ENCODE measurements at places on chromosomes 2 and 18. TPM values are rescaled to one million over a fixed set of nuclear protein-coding genes. Genes with fewer than 3 reads are reported as not detected.

Gene CCDC148
- polyA plus RNA-seq: not detected

Gene LRRC30
- polyA plus RNA-seq: not detected

Gene PTRHD1
- 17.7 TPM for polyA plus RNA-seq

Gene HMSD
- 0.25 TPM for polyA plus RNA-seq

Gene TXNDC2
- not detected for polyA plus RNA-seq

Gene PLCD4
- 0.25 TPM for polyA plus RNA-seq

Gene C2orf92
- polyA plus RNA-seq: 4.1 TPM

Gene CAPN13
- not detected for polyA plus RNA-seq

DNA sequence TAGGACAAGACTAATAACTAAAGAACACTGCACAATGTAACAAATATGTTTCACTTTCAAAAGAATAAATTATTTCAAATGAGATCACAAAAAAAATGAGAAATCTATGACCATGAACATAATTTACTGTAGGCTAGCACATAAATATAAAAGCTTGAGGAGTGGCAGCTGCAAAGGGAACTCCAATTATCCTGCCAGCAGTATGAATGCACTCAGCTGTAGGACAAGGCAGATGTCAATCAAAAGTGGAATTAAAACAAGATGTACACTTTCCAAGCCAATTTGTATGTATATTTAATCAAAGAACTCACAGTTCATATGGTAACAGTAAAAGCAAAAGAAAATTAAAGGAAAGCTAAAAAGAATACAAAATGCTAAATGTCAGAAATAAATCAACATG lies 76.6 kb upstream of the NCKAP5 start:
- DNase-seq: no peak
- H3K4me3 ChIP-seq: no peak overlapping the region
- H3K36me3 ChIP-seq: no peaks in the 10 kb centered on the region
- H3K4me1 ChIP-seq: no peaks in the 10 kb centered on the region
- no peak overlapping the region for H3K27ac ChIP-seq

GRCh38 chr18:3283908-3284307 lies 22.0 kb downstream of the MYL12B start:
- H3K4me3 ChIP-seq: no peak overlapping the region
- DNase-seq: no peak
- no peaks in the 10 kb centered on the region for H3K27me3 ChIP-seq
- no peak overlapping the region for H3K27ac ChIP-seq
- no peaks in the 10 kb centered on the region for H3K4me1 ChIP-seq
- H3K36me3 ChIP-seq: no peaks in the 10 kb centered on the region

- no peaks in the 10 kb centered on the region for H3K27me3 ChIP-seq
- peaks cover 3% of the 10 kb centered on the region for H3K4me1 ChIP-seq
- DNase-seq: no peak
- H3K36me3 ChIP-seq: peaks cover 11% of the 10 kb centered on the region
- H3K27ac ChIP-seq: peak overlapping the region; percentile 93
Observed at GRCh38 chr2:33278245-33278943, 198.1 kb upstream of the RASGRP3 start.

- H3K36me3 ChIP-seq: no peaks in the 10 kb centered on the region
- no peak overlapping the region for H3K27ac ChIP-seq
- no peaks in the 10 kb centered on the region for H3K27me3 ChIP-seq
- H3K4me1 ChIP-seq: no peaks in the 10 kb centered on the region
- H3K4me3 ChIP-seq: no peak overlapping the region
- peak; percentile 79 for DNase-seq
Observed at GRCh38 chr18:2843146-2843545, 3.7 kb upstream of the EMILIN2 start.

- H3K4me1 ChIP-seq: no peaks in the 10 kb centered on the region
- no peak overlapping the region for H3K27ac ChIP-seq
- H3K27me3 ChIP-seq: no peaks in the 10 kb centered on the region
- no peaks in the 10 kb centered on the region for H3K36me3 ChIP-seq
Observed at GRCh38 chr18:9735238-9735637, 27.1 kb downstream of the RAB31 start.

DNA sequence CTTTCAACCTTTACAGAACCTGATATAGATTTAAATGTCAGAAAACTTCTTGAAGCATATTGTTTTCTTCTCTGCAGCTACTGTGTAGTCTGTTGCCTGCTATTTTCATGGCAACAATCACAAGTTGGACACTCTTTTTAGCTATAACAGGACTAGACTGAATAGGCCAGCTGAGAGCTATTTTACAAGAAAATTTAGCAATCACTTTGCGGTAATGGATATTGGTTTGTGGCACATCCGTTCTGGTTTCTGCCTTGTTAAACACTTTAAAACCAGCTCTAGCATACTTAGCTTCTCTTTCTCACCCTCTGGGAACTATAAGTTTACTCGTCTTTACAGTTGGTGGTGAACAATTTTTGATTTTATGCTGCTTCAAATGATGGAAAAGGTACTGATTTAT lies 125.7 kb downstream of the MAP2 start:
- H3K27ac ChIP-seq: no peak overlapping the region
- no peaks in the 10 kb centered on the region for H3K27me3 ChIP-seq
- DNase-seq: no peak
- H3K4me1 ChIP-seq: no peaks in the 10 kb centered on the region
- H3K36me3 ChIP-seq: peaks cover 2% of the 10 kb centered on the region

DNA sequence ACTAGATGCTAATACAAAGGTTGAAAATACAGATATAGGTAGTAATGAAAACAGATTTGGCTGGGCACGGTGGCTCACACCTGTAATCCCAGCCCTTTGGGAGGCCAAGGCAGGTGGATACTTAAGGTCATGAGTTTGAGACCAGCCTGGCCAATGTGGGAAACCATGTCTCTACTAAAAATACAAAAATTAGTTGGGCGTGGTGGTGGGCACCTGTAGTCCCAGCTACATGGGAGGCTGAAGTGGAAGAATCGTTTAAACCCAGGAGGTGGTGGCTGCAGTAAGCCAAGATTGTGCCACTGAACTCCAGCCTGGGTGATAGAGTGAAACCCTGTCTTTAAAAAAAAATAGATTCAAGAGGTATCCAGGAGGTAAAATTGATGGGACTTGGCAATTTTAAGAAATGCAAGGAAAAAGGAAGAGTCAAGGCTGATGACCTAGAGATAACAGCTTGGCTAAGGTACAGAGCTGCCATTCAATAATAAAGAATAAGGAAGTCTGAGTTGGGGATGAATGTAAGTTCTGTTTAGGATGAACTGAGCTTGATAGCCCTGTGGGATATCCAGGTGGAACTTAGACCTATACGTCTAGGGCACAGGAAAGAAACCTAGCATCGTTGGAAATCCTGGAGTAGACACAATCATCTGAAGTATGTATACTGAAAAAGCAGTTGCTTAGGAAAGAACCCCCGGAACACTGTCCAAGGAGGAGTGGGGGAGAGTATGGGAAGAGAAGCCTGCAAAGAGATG lies 9.1 kb downstream of the MAT2A start:
- H3K4me1 ChIP-seq: no peaks in the 10 kb centered on the region
- H3K36me3 ChIP-seq: peaks cover 9% of the 10 kb centered on the region
- no peak for DNase-seq

- H3K36me3 ChIP-seq: no peaks in the 10 kb centered on the region
- DNase-seq: no peak
- no peak overlapping the region for H3K4me3 ChIP-seq
- H3K4me1 ChIP-seq: no peaks in the 10 kb centered on the region
Observed at GRCh38 chr2:83596592-83597282, 862.3 kb downstream of the SUCLG1 start.

GRCh38 chr18:75784390-75784789 lies 356.9 kb upstream of the SMIM21 start:
- H3K4me1 ChIP-seq: no peaks in the 10 kb centered on the region
- H3K27ac ChIP-seq: no peak overlapping the region
- no peaks in the 10 kb centered on the region for H3K36me3 ChIP-seq
- DNase-seq: no peak
- H3K27me3 ChIP-seq: no peaks in the 10 kb centered on the region

GRCh38 chr2:27347641-27348040 lies 8.9 kb downstream of the GTF3C2 start:
- no peak overlapping the region for H3K27ac ChIP-seq
- H3K36me3 ChIP-seq: no peaks in the 10 kb centered on the region
- DNase-seq: no peak
- no peaks in the 10 kb centered on the region for H3K27me3 ChIP-seq

GRCh38 chr2:237532160-237532559 lies 34.2 kb upstream of the PRLH start:
- H3K4me1 ChIP-seq: no peaks in the 10 kb centered on the region
- no peak for DNase-seq
- no peaks in the 10 kb centered on the region for H3K36me3 ChIP-seq
- H3K4me3 ChIP-seq: no peak overlapping the region
- H3K27ac ChIP-seq: no peak overlapping the region

DNA sequence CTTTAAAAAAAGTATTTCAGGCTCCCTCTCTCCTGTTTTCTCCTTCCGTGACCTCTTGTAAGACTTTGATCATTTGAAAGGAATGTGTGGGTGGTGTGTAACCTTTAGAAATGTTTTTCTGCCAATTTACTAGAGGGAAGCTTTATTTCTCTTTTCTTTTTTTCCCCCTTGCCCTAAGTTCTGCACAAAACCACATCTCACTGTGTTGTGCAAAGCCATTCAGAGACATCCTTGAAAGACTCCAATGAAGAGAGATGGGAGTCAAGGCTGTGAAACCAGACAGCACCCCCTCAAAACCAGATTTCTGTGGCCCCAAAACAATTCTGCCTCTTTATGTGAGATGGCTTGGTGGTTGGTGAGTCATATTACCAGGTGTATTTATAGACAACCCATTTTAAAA lies 184.6 kb upstream of the ERBB4 start:
- H3K4me1 ChIP-seq: no peaks in the 10 kb centered on the region
- no peaks in the 10 kb centered on the region for H3K27me3 ChIP-seq
- H3K4me3 ChIP-seq: no peak overlapping the region
- H3K27ac ChIP-seq: no peak overlapping the region
- no peak for DNase-seq
- no peaks in the 10 kb centered on the region for H3K36me3 ChIP-seq

DNA sequence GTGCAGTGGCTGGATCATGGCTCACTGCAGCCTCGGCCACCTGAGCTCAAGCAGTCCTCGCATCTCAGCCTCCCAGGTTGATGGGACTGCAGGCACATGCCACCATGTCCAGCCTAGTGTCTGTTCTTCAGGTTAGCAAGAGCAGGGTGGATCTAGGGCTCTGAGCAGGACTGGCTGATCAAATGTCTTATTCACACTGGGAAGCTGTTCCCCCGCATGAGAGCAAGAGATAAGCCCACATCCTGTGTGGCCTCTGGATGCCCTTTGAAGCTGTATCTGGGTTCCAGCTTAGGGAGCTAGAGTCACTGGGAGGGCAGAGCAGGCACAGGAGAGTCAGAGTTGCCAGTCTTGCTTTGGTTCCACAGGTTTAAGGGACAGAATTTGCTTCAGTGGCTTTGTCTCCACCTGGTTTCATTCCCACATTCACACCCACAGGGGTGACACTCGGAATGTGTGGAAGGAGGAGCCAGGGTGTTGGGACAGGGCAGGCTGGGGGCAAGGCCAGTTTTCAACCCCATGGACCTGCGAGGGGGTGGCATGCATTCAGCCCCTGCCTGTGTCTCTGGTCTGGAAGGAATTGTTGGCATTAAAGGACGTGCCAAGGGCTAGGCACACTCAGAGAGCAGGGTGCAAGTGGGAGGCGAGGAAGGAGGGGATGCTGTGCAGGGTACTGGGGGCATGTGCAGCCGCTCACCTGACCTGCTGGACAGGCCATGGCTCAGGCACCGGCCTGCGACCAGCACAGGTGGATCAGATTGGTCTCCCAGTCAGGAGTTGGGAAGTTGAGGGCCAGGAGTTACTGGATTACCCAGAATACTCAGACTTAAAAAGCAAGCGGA lies 24.5 kb downstream of the PTPN18 start:
- H3K27ac ChIP-seq: no peak overlapping the region
- H3K27me3 ChIP-seq: no peaks in the 10 kb centered on the region
- no peak for DNase-seq
- H3K4me1 ChIP-seq: no peaks in the 10 kb centered on the region

DNA sequence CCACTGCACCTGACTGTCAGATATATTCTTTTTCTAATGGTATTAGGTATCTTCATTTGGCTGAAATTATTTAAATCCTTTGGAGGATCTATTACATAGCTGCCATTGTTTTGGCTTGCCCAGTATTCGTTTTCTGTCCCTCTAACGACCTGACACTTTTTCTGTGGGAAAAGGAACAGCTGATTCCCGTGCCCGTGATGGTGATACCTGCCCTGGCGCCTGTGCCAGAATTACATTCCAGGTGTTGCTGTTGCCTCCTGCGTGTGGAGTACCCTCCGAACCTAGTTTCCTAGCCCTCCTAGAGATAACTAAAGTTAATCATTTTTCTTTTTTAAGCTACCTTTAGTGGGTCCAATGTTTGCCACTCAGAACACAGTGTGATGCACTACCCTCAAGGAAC lies 14.0 kb downstream of the HOXD1 start:
- H3K27ac ChIP-seq: no peak overlapping the region
- no peaks in the 10 kb centered on the region for H3K4me1 ChIP-seq
- no peak overlapping the region for H3K4me3 ChIP-seq
- peaks cover 1% of the 10 kb centered on the region for H3K27me3 ChIP-seq

GRCh38 chr18:46426021-46426678 lies 230.9 kb downstream of the LOXHD1 start:
- no peak for DNase-seq
- H3K27ac ChIP-seq: no peak overlapping the region
- no peak overlapping the region for H3K4me3 ChIP-seq
- H3K36me3 ChIP-seq: no peaks in the 10 kb centered on the region
- H3K4me1 ChIP-seq: no peaks in the 10 kb centered on the region
- no peaks in the 10 kb centered on the region for H3K27me3 ChIP-seq

- no peaks in the 10 kb centered on the region for H3K36me3 ChIP-seq
- H3K4me3 ChIP-seq: no peak overlapping the region
- no peak overlapping the region for H3K27ac ChIP-seq
Observed at GRCh38 chr2:239137898-239138283, 262.9 kb downstream of the HDAC4 start.

DNA sequence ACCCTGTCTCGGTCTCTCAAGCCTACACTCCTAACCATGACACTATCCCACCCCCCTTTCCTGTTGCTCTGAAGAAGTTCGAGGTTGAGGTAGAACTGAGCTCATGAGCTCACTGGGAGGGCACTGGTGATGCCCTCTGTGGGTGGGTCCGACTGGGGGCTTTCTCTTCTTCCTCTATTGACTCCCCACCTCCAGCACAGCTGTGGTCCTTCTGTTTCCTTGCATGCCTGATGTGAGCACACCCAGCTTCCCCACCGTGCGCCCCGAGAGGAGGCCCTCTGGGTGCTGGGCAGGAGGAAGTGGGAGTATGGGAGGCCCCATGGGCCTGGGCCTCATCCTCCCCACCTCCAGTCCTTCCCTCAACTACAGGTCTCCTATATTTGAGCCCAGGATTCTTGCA lies 20.9 kb downstream of the SPEG start:
- no peak overlapping the region for H3K4me3 ChIP-seq
- H3K36me3 ChIP-seq: no peaks in the 10 kb centered on the region
- DNase-seq: no peak
- H3K27ac ChIP-seq: peak overlapping the region; percentile 72
- peaks cover 2% of the 10 kb centered on the region for H3K4me1 ChIP-seq

GRCh38 chr18:7303316-7304060 lies 72.6 kb downstream of the LRRC30 start:
- no peaks in the 10 kb centered on the region for H3K36me3 ChIP-seq
- no peak for DNase-seq
- no peaks in the 10 kb centered on the region for H3K4me1 ChIP-seq

GRCh38 chr2:134070281-134070741 lies 183.6 kb upstream of the MGAT5 start:
- H3K4me3 ChIP-seq: no peak overlapping the region
- H3K36me3 ChIP-seq: no peaks in the 10 kb centered on the region
- no peaks in the 10 kb centered on the region for H3K4me1 ChIP-seq
- no peak for DNase-seq

- no peak overlapping the region for H3K27ac ChIP-seq
- H3K36me3 ChIP-seq: no peaks in the 10 kb centered on the region
- H3K27me3 ChIP-seq: no peaks in the 10 kb centered on the region
- no peaks in the 10 kb centered on the region for H3K4me1 ChIP-seq
- no peak for DNase-seq
- H3K4me3 ChIP-seq: no peak overlapping the region
Observed at GRCh38 chr2:176851200-176851888, 361.2 kb upstream of the HNRNPA3 start.
